GM23248 (cell line): ENCODE measurements at places on chromosomes 7 and 10. TPM values are rescaled to one million over a fixed set of nuclear protein-coding genes. Genes with fewer than 3 reads are reported as not detected.

The SERPINE1 gene
- polyA plus RNA-seq: 1,537 and 1,563 TPM in 2 replicates

GRCh38 chr7:149280661-149281507 is 18.9 kb downstream of the ZNF783 start:
- DNase-seq: no peak

DNA sequence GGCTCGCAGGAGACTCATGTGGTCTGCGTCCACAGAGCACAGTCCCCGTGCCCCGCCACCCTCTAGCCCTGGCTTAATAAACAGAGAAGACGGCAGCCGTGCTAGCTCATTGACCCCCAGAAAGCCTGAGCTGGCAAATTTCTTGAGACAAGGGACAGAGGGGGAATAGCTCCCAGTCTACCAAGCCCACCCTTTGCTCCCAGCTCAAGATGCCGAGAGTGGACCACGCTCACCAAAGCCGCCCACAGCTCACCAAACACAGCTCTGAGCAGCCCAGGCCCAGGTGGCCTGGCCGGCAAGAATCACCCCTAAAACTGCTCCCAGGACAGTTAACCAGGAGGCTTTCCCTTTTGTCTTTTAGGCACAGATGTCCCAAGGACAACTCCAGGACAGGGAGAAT is 5.4 kb downstream of the PDGFA start:
- no peak for DNase-seq

GRCh38 chr7:101743241-101743994 is 74.0 kb upstream of the CUX1 start:
- DNase-seq: peak; percentile 78

DNA sequence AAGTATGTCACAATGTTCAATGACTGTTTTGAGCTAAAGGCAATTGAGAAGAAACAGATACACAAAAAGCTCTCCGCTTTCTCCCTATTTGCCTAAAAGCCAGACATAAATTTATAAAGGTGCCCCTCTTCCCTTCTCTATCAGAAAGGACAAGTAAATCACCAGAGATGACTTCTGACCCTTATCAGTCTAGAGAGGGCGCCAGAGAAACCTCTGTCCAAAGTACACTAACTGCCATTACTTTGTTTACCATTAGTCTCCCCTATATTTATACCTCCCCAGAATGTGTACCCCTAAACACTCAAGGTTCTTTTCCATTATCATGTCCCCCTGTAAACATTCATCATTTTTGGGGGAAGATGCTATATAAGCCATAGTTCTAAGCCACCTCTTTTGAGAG is 49.3 kb downstream of the TPK1 start:
- DNase-seq: no peak

The PLEKHS1 gene
- polyA plus RNA-seq: not detected in 2 replicates

- DNase-seq: no peak
Observed at GRCh38 chr7:98209166-98209920, 1.9 kb upstream of the BHLHA15 start.

- DNase-seq: no peak
Observed at GRCh38 chr10:103502849-103503660, 9.6 kb downstream of the NEURL1 start.

The TPK1 gene
- polyA plus RNA-seq: 2.9 and 3.5 TPM in 2 replicates
